ENCODE measurements at places on chromosomes 3 and 15.

DNA sequence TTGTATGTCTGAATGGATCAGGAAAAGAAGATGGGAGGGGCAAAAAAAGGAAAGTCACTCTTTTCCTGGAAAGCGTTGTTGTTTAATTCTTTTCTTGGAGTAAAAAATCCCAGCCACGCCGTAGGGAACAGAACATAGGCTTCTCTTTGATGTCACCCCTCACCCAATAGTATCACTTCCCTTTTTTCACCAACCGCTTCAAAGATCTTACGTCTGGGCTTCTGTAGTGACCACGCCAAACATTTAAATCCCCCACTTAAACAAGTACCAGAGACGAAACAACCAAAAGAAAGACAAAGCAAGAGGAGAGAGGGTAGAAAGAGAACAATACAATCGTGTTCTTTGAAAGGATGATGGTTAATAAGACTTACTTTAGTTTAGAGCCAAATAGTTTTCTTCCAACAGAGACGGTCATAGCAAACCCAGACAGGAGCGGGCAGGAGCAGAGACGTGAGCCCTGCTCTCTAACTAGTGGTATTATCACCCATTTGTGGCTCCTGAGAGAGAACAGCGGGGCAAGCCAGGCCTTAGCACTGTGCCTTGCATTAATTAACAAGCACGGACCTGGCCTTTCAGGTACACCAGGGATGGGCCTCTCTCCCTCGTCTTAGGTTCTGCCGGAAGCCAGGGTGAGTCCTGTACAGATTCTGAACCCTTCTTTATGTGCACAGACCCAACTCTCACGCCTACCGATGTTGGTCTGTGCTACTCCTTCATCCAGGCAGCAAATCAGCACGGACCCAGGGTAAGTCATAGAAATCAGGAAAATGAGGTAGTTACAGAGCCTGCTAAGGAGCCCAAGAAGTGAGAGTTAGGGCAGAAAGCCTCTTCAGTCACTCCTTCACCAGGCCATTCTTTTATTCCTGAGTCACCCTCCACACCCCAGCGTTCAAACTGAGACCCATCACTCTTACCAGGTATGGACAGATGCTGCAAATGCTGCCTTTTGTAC lies 28.2 kb upstream of the BCL6 start:
- DNase-seq, result no peak

DNA sequence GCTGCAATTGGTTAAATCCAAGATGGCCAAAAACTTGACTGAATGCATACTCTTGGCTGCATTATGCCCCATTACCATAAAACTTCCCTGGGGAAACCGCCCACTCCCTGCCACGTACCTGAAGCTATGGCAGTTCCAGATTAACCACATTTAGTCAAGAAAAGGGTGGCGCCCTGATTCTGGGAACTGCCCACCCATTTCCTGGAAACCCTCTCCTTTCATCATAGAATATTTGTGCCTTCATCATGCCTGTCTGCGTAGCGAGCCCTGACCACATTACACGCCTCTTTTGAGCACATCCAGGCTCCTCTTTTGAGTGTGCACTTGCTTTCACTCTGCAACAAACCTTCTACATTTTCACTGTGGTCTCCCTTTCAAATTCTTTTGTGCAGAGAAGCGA lies 5.2 kb downstream of the LINS1 start:
- DNase-seq, result no peak

- DNase-seq, result no peak
Measured at GRCh38 chr3:84680700-84681099, 278.1 kb upstream of the CADM2 start.

GRCh38 chr3:10709110-10709781 lies 106.8 kb upstream of the SLC6A11 start:
- DNase-seq, result peak; percentile 66

DNA sequence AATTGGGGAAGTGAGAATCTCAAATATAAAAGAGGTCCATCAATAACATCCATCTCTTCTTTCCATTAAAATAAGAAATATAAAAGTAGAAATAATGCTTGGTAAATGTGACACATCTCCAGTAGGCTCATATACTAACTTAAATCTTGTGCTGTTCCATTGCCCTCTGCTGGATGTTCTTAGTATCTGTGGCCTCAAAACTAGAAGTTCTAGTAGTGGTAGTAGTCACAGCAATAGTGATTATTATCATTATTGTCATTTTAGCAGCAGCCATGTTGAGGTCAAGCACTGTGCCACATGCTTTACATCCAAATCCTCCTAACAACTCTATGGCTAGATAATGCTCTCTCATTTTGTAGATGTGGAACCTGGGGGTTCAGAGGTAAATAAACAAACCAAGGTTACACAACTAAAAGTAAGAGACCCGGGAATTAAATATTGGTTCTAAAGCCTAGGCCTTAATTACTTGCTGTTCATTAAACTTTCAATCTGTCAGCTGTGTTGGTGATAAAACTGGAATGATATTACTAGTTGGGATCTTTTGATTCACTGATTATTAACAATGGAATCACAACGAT lies 20.2 kb upstream of the BTLA start:
- peak; percentile 13 for DNase-seq

DNA sequence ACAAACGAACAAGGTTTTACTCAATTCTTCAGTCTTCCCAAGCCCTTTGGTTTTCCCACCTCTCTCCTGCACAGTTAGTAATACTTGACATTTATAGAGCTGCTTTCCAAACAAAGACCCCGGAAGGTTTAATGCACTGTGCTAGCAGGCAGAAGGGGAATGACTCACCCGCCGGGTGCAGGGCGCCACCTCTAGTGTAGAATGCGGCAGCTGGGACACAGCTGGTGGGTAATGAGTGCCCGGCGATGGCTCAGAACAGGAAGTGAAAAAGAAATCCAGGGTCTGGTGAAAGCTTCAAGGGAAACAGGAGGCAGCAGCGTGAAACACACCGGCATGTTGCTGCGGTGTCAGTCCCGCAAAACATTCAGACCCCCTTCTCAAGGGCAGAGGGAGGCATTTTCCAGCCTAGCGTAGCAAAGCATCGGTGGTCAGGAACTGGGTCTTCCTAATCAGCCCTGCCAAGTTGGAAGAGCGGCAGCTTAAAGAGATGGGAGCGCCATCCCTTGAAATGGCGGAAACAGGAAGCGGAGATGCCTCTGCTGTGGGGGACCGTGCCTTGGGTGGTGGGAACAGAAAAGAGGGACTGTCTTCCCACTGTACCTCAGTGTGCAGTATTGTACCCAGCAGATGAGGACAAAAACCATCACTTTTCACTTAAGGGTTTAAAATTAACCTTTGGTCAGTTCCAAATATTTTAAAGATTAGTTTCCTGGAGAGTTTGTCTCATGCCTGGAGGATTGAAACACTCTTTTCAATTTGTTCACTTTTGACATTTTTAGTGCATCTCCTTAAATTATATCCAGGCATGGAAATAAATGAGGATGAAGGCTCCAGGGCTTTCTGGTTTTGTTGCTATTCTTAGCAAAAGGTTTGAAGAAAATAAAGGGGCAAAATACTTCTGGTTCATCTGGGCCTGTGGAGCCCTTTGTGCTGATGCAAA lies 160.7 kb upstream of the MCTP2 start:
- no peak for DNase-seq

DNA sequence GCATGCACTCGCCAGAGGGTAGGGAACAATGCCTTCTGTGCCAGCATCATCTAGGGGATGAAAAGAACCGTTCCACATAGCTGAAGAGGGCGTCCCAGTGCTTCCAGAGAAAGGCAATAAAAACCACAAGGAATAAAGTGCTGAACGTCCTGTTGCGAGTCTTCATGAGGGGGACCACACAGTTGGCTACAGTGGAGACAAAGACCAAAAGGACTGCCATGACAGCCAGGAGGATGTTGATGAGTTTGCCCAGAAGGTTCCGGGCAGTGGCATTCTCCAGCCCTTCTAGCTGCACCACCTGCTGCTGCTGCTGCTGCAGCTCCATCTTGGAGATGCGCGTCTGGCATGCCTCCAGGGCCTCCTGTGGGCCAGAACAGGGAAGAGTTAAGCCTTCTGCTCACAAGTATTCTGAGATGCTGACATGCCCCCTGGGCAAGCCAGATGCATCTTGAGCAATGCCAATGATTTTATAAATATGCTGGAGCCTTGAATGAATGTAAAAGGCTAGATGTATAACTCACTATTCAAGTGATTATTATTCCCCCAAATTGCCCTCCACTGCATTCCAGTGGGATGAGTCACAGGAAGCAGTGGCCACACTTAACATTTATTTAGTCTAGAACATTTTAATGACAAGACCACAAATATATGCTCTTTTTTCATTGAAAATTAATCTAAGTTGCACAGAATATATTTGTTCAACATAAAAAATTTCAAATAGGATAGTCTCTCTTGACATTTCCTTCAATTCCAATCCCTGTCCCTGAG lies 45.1 kb upstream of the PLXND1 start:
- DNase-seq, result no peak

DNA sequence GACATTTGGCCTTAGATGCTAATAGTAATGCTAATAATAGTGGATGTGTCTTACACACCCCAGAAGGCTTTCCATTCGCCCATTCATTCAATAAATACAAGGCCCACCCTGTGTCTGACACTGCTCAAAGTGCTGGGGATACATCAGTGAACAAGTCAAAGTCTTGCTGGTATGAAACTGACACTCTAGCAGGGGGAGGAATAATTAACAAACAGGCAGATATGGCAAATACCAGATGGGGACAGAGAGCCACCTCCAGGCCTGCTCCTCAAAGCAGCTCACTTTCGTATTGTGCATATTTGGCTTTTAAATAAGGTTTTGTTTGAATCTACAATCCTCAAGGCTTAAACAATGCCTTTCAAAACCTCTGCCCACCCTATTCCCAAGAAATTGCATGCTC lies 28.3 kb upstream of the LYZL4 start:
- no peak for DNase-seq

- no peak for DNase-seq
Measured at GRCh38 chr3:13567684-13568514, 19.0 kb downstream of the FBLN2 start.

DNA sequence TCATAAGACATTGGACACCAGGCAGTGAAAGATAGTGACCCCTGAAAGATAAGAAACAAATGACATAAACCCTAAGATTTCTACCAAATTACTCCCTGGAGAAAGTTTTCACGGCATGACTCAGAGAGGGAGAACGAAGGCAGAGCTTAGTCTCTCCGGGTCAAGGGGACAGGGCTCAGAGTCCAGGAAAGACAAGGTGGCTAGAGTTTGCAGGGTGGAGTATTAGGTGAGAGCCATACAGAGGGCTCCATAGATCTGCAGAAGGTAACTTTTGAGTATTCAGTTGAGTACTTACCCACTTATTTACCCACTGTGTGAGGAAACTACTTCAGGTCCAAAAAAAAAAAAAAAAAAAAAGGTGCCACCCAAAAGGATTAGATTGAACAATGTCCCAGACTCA lies 143.2 kb downstream of the C3orf70 start:
- DNase-seq, result no peak

All from retina (tissue), 1 donor.